ENCODE measurements at places on chromosomes 4 and X. TPM values are rescaled to one million over a fixed set of nuclear protein-coding genes. Genes with fewer than 3 reads are reported as not detected.

GRCh38 chr4:8472689-8473197 is 32.2 kb downstream of the TRMT44 start:
- DNase-seq = peak; percentile 82

DNA sequence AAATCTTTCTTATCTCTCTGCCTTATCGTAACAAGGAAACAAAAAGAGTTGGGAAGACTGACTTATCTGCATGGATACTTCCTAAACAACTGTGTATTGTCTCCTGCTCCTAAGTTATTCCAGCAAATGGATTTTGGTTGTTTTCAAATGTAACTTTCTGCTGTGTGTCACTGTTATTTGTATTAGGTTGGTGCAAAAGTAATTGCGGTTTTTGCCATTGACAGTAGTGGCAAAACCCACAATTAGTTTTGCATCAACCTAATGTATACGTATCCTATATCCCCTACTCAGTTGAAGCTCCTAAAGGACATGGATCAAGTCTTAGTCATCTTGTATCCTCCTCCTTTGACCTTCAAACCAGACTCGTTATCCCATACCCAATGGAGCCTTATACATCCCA is 263.4 kb upstream of the GPR101 start:
- DNase-seq = no peak

DNA sequence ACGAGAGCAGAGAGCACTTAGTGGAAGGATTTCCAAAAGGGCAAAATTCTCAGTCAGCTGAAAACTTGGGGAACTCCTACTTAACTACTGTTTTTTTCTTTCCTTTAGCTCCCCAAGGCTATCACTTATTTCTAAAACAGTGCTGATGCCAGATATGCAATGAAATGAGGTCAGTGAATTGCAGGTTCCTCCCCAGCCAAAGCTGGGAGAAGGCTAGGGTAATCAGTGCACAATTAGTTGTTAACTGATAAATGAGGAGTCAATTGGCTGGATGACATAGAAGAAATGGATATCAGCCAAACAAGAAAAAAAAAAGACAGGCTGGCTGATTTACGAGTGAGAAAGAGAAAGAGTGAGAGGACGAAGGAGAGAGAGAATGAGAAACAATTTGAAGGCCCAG is 195.6 kb downstream of the GPC3 start:
- no peak for DNase-seq

GRCh38 chr4:147594107-147594506 is 23.1 kb upstream of the TMEM184C start:
- no peak for DNase-seq

DNA sequence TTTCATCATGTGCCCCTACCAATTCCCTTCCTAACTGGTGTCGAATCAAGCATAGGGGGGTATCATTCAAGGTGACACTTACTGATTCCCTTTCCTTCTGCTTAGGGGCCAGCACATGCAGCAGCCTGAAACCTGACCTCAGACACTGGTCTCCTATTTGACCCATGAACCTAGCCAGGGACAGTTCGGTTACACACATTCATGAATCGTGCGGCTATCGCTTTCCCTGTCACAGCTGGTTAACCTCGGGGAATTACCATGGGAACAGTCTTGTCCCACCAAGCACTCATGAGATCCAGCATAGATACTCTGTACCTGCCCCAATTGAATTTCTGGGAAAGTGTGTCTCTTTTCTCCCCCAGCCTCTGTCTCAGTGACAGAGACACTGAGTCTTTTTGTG is 140.4 kb downstream of the ZNF674 start:
- DNase-seq = no peak

GRCh38 chrX:105909576-105909975 is 87.2 kb downstream of the NRK start:
- no peak for DNase-seq

- DNase-seq = no peak
Measured at GRCh38 chr4:124105212-124105611, 607.3 kb downstream of the ANKRD50 start.

GRCh38 chr4:165425629-165426028 is 46.8 kb downstream of the CPE start:
- DNase-seq = no peak

GRCh38 chr4:5376015-5376414 is 324.7 kb downstream of the STK32B start:
- DNase-seq = no peak

The SRPX gene
- total RNA-seq = 85.9 TPM

The F8A2 gene
- total RNA-seq = not detected

The ENAM gene
- total RNA-seq = 1.7 TPM

The NEUROG2 gene
- not detected for total RNA-seq

The FAM9B gene
- total RNA-seq = not detected

The SLIT2 gene
- 16.3 TPM for total RNA-seq

The TCEAL2 gene
- total RNA-seq = 1.1 TPM
